ENCODE measurements at places on chromosomes 16 and 17. TPM values are rescaled to one million over a fixed set of nuclear protein-coding genes. Genes with fewer than 3 reads are reported as not detected.

TMEM235 gene
- total RNA-seq = not detected

KRT31 gene
- total RNA-seq = not detected

SOST gene
- not detected for total RNA-seq

XAF1 gene
- 11.9 TPM for total RNA-seq

RNF112 gene
- total RNA-seq = 2.1 TPM

TBC1D3K gene
- not detected for total RNA-seq

AMDHD2 gene
- total RNA-seq = 33.6 TPM

KRT12 gene
- total RNA-seq = not detected

All from smooth muscle cell of the umbilical artery (primary cell).